ENCODE measurements at places on chromosomes 2 and 18.

GRCh38 chr2:23618794-23619530 lies 234.0 kb downstream of the KLHL29 start:
- no peak for DNase-seq

DNA sequence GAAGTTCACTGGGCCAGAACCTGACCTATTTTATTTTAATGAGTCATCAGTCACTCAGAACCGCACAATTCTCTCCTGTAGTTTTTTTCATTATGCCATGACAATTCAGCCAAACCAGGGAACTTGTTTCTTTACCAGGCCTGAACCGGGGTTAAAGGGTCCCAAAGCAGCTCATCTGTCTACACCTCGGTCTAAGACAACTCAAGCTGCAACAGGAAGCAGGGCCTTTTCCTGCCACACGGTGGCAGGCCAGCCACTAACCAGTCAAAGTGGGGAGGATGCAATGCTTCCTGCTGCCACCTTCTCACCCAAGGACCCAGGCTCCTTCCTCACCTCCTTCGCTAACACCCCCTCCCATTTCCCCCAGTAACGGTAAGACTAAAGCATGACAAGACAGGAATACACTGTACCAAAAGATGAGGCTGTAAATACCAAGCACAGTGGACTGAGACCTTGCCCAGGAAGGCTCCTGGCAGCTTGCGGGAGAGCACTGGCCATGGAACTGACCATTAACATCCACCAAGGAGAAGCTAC lies 56.7 kb upstream of the ACKR3 start:
- no peak for DNase-seq

GRCh38 chr2:26327291-26328272 lies 18.4 kb upstream of the SELENOI start:
- no peak for DNase-seq

GRCh38 chr18:13914170-13914569 lies 1.2 kb downstream of the MC2R start:
- DNase-seq, result no peak

DNA sequence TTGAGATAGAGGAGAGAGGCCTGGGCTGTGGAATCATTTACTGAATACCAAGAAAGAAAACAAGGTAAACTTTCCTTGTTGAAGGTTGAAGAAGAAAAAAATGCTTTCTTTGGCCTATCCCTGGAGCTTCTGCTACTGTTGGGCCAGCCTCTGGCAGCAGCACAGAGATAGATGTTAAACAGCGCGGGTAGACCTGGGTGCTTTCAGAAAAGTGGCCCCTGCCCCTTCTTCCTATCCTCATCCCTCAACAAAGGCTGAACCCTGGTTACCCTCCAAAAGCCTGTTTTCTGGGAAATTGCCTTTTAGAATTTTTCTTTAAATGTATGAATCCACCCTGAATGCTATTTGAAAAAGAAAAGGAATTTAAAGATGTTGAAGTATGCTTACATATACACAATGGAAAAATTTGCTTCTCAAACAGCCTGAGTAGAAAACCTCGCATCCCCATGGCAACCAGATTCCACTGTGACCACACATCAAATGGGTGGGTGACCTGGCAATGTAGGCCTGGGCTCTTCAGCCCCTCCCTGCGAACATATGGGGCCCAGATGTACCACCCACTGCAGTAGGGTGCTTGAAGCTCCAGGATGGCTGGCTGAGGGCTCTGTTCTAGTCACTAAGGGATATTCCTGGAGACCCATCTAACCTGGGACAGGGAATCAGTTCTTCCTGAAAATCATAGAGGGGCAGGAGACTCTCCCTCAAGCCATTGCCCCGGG lies 23.4 kb upstream of the CHRNA1 start:
- no peak for DNase-seq

DNA sequence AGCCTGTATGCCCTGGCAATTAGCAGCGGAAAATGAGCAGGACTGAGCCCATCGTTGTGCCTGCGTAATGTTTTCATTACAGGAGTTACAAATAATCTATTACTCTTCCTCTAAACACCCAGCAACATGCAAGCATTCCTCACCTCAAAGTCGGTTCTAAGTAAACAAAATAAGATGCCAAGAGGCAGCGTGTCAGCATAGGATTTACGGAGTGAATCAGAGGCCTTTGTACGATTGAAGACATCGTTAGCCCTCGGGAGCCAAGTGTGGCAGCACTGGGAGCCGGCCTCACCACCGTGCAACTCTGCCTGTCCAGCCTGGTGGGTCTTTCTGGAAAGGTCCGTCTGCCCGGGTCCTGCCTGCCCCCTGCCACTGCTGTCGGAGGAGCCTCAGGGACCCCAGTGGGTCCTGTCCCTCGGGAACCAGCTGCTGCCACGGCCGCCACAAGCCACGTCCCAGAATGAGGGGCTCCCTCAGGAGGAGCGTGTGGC lies 80.1 kb upstream of the CTDP1 start:
- no peak for DNase-seq

GRCh38 chr2:203714112-203714511 lies 7.7 kb downstream of the CD28 start:
- no peak for DNase-seq

DNA sequence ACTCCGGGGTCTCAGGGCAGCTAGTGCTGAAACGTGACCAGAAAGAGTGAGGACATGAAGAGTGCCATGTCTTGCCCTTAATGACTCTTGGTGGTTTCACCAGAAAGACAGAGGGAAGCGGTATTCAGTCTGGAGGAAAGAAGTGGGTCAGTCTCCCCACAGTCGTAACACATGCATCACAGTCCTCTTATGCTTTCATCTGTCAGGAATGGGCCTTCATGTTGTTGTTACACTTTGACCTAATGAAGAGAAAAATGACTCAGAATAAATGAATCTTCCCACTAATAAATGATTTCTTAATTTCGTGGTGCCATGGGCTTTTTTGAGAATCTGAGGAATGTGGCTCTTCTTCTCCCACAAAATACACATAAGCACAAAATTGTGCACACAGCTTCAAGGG lies 103.2 kb downstream of the SLC8A1 start:
- no peak for DNase-seq

GRCh38 chr2:219252900-219253752 lies at the start of gene TUBA4B:
Gene TUBA4B (plus strand): TSS chr2:219253243. CDS start chr2:219253408, 165 bp downstream.
- no peak for DNase-seq

DNA sequence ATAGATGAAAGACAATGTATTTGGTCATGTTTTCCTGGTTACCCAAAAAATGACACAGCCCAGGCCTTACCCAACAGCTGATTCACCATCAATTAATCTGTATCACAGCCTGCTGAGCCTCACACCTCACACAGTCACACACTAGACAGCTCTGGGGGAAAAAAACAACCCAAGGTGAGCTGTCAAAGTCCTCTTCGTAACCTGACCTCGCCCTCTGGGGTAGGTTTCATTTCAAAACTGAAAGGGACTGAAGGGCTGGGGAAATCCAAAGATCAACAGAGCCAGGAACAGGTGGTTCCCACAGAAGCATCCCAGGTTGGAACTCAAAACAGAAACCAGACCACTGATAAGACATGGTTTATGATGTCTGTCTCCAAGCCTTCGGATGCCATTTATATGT lies 18.2 kb upstream of the PCBP1 start:
- DNase-seq, result no peak

- DNase-seq, result no peak
These were observed 34.3 kb upstream of the ITM2C start for GRCh38 chr2:230830428-230830827.

GRCh38 chr2:17878281-17879136 lies at the start of gene KCNS3:
Gene KCNS3 (plus strand): TSS chr2:17878667. CDS start chr2:17931009, 52,342 bp downstream.
- no peak for DNase-seq

DNA sequence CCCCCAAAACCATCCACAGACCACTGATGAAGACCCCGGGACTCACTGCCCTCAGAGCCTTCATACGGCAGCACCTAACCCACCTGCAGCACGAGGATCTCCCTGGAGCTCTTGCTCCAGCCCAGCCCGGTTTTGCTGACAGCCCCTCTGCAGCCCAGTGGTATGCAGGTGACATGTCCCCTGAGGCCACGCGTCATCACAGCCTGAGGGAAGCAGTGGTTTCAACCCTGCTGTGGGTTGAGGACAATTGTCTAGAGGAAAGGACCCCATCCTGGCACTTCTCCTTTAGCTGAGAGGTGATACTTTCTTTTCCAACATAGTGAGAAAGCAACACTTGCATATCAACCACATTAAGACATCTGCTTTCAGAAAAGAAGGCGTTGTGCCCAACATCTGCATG lies 134.0 kb downstream of the SEPTIN10 start:
- no peak for DNase-seq

GRCh38 chr2:229660391-229660790 lies 54.0 kb downstream of the DNER start:
- DNase-seq, result no peak

DNA sequence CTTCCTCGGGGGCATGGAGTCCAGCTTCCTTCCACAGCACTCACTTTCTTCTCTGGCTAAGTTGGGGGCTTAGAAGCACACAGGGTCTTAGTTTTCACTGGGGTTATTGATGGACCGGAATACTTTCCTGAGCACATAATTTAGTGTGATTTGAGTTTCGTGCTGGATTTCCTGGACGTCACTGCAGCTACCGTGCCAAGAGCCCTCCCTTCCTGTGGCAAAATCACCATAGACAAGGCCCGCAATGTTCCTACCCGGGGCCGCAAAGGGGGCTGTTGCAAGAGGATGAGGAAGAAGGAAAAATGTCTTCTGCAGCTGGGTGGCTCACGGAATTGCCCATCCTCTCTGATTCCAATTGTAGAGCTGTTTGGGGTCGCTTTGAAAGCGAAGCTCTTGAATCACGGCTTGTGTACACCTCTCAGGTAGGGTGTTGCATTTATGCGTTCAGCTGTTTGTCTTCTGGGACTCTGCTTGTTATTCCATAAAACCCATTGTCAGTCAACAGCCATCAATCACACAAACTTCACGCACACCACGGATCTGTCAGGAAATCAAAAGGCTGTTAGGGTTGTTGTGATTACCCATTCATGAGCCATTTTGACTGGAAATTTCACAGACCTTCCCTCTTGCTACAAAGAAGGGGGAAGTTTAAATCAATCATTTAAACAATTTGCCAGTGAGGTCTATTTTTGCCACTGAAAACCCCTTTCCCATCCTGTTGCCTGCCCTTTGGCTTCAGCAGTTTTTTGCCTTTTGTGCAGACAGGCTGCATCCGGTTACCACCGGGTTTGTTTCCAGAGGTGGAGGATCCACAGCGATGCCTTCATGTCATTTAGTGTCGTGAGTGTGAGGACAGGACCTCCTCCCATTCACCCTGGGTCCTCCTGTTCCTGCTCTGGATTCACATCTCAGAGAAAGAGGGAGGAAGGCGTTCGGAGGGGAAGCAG lies 36.0 kb downstream of the SMIM21 start:
- no peak for DNase-seq

GRCh38 chr18:5980721-5981120 lies 85.4 kb upstream of the TMEM200C start:
- DNase-seq, result no peak

DNA sequence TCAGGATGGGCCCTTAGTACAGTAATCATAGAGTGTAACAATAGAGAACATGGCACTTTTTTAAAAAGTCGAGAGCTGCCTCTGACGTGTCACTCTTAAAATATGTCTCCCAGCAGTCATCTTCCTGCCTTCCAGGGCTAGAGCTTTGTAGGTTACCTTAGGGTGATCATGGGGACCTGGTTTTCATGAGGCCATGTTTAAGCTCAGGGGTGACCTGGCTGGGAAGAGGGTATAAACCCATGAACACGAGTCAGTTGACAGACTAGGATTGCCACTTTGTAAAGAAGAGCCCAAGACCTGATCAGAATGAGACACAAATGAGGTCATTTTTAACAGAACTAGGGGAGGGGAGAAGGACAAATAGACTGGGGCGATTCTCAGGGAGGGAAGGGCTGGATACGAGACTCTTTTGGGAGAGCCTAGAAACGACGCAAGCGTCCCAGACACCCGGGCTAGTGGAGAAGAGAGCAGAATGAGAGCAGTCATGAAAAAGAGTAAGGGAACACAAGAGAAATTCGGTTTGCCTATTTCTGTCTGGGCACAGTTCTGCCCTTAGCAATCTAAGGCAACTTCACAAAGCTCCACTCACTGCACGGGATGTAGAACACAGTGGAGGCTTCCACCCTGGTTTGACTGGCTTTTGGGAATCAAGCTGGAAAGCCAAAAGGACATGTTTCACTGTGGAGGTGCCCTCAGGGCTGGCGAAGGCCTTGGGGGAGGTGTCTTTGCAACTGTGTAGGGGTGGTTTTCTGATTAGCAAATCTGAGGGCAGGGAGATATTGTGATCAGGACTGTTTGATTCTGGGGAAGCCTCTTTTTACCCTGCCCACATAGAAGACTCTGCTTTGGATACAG lies 1.8 kb upstream of the RAB31 start:
- DNase-seq, result no peak

DNA sequence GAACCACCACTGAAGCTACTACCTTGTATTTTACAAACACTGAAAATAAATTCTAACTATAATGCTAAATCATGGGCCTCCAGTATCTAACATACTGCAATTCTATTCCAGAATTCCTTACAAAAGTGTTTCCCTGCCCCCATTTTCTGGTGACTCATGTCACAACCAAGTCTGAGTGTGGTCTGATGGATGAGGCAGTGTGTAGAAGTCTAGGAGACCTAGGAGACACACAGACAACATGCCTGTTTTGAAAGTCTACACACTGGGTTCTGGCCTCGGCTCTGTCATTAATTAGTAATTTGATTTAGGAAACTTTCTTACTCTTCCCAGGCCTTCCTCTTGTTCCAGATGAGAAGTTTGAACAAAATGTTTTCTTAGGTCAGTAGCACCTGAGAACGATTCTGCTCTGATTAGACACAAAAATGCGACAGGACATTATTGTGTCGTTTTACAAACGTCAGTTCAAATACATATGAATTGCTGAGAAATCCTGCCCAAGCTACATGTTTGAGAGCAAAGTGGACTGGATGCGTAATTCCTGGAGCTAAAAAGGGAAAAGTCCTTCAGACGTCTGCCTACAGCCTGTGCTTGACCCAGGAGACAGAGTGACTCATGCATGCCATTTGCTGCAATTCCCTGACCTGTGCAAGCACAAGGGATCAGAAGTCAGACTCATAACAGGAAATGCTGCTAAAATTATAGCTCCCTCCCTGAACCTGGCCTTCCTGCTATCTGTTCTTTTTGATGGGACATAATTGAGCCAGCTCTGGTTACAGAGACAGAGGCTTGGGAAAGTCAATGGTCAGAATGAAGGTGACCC lies 494.4 kb downstream of the SOX11 start:
- no peak for DNase-seq

DNA sequence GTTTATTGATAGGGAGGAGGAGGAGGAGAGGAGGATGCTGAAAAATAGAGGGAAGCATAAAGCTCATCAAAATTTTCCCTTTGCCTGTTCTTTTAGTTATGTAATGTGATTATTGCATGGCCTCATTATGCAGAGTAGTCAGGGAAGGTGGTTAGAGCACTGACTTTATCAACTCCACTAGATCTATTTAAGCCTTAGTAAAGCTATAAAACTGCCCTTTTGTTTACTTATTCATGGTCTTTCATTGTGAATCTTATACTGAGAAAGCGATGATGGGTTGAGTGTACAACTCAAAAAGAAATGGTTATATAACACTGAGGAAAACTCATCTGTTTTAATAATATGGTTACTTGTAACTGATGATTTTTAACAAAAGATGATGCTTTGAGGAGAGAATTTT lies 81.7 kb downstream of the MAP4K4 start:
- DNase-seq, result no peak

Measured in NCI-H1436 treated with DMSO at 0.1 percent for 48 hours (cell line).